NCI-H146 (cell line): ENCODE measurements at places on chromosomes 12 and 14.

DNA sequence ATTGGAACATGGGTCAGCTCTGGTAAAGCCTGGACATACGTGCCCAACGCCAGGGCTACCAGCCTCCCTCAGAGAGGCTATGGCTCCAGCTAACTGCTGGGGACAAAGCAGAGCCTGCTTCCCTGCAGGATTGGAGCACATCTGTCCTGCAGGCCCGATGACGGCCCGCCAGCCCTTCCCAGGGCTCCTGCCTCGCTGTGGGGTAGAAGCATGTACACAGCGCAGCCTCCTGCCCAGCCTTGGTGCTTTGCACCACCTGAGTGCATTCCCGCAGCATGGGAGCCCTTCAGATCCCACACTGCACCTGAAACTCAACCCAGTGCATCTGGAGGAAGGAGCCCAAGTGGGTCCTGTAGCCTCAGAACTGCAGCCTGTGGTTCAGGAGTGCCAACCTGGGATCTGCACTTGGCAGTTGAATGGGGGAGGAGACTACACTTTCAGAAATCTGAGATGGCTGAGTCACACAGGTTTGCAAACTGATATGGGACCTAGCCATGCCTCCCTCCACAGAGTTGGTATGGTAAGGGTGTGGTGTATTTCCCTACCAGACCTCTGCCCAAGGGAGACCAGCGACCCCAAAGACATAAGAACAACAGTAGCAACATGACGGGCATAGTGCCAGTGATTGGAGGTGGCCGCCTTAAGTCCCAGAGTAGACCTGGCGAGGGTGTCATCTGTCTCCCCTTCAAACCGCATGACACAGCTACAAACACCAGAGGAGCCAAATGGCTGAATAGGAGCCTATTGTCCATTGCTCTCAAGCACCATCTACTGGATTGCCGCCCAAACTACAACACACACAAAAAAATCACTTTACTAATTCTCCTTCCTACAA, 273.9 kb upstream of the MIS18BP1 start:
- DNase-seq, result peak; percentile 13

- peak; percentile 44 for DNase-seq
Observed at GRCh38 chr12:125773033-125773640, 707.9 kb downstream of the AACS start.

- DNase-seq, result no peak
Observed at GRCh38 chr12:40436564-40436963, 211.8 kb downstream of the LRRK2 start.

DNA sequence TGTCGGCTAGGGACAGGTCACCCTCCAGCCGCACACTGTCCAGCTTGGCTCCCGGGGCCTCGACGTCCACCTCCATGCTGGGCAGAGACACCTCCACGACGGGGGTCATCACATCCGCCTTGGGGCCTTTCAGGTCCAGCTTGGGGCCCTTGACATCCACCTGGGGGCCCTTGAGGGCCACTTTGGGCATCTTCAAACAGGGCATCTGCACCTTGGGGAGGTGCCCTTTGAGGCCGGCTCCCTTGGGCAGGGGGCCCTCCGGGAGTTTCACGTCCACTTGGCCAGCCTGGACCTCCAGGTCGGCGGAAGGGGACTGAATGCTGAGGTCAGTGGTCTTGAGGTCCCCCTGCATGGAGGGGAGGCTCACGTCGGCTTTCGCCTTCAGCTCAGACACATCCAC, 17.9 kb downstream of the PLD4 start:
- DNase-seq, result no peak

- no peak for DNase-seq
Observed at GRCh38 chr12:65602253-65602609, 222.1 kb upstream of the HMGA2 start.

DNA sequence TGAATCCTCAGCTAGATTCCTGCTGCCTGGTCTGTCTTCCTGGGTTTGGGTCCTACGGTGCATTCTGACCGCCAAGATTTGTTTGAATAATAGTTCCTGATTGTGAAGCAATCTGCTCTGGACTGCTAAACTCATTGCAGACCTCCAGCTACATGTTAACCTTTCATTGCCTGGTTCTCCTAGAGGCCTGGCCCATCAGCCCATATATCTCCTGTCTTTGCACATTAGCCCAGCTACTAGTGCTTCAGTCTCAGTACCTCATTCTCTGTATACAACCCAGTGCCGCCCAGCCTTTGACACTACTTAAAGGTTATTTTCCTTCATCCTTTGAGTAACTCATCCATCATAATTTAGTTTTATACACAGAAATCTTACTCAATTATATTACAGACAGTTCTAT, 65.6 kb upstream of the GRIP1 start:
- peak; percentile 17 for DNase-seq

DNA sequence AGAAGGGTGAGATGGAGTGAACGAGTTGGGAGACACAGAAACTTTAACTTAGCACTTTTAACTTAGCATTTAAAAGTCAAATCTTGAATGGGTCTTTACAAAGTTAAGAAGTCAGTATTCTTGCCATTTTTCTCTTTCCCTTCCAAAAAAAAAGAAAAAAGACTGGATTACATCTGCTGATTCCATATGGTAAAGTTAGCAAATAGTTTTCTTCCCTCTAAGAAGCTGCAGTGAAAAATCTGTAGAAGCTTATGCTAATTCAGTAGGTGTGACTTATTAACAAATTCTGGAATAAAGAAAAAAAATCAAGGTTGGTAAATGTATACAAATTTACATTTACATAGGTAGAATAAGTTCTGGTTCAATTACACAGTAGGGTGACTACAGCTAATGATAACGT, 50.9 kb downstream of the COCH start:
- DNase-seq, result no peak

DNA sequence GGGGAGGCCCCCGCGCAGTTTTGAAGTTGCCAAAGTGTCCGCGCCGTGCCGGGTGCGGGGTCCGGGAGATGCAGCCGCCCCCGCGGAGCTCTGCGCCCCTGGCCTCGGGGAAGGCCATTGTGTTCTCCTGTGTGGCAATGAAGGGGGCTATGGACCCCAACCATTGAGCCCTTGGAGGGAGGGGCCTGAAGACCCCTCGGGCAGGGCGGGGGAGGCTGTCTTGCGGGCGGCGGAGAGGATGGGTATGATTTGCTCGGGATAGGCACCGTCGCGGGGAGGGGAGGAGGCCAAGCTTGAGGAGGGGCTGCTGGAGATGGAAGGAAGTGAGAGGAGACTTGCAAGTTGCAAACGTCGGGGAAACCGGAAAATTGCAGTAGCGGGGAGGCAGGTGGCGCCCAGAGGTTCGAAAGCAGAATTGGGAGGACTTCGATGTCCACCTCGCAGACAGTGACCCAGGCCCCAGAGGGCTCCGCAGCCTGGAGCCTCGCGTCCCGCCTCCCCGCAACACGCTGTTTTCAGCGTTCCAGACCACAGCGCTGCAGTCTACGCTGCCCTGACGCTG, 25.4 kb downstream of the BCL11B start:
- no peak for DNase-seq

DNA sequence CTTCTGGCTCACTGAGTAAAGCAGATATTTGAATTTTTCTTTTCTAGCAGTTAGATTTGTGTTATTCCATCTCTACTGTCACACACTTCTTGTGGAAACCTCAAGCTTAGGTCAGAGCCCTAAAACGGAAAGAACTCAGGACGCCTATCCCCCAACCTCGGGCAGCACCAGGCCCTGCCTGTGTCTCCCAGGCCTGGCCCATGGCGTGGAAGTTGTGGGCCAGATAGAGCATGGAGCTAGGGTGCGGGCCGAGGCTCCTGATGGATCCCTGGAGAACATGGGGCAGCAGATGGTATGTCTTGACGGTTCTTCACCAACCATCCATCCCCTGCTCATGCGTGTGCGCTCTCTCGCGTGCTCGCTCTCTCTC, 20.6 kb downstream of the P2RX4 start:
- no peak for DNase-seq

DNA sequence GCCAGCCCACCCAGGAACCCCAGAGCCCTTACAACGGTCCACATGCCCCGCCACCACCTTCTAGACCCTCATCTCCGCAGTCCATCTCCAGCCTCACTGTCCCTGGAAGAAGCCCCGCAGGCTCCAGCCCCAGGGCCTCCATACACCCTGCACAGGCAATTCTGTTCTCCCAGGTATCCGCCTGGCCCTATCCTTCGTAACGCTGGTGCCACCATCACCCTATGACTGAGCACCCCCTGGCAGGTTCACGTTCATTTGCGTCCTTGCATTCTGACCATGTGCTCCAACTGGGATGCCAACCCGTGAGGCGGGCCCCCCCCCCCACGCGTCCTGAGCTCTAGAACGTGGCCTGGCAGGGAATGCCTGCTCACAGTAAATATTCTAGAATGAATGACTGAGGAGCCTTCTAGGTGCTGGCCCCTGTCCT, 675 bp upstream of the SCARB1 start:
- DNase-seq, result no peak

DNA sequence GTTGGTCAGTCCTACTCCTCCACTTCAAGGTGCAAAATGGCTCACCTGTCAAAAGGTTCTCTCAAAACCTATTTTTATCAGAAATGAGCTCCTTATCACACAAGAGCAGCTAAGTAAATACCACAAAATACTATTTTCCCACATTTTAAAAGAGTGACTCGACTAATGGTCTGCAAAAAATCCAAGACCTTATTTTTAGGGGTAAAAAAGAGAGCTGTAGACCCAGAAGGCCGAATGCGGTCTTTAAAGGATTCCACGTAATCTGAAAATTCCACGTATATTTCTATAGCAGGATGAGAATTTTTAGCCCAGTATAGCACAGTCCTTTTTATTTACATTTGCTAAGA, 3.8 kb downstream of the C14orf93 start:
- no peak for DNase-seq

DNA sequence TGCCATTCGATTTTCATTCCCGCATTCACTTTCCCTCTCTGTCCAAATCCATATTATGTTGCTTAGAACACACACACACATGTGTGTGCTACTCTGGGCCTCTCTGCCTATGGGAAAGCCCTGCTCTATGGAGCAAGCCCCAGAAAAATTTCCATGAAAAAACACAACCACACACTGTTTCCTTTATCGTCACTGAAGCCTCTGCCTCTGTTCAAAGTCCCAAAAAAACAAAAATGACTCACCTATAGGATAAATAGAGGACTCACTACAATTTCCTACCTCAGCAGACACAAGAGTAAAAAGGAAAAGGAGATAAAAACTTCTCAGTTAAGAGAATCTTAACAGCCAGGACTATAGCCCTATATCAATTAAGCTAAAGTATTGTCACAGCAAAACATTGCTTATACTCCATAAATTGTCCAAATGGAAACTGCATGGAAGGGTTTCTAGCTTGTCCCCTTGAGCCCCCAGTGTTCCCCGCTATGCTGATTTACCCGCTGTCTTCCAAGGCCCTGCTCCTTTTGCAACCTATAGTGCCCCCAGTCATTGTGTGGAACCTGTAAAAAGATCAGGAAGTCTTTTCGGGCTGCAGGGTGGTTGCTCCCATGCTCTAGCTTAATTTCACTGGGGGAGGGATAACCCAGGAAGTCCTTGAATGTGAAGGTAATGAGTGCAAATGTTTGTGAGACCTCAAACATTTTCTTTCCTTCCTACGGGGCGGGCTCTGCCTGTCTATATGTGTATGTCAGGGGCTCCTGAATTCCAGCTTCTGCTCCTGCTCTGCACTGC, 11.1 kb upstream of the PIP4K2C start:
- no peak for DNase-seq

GRCh38 chr14:34161351-34162082, 210.6 kb upstream of the EGLN3 start:
- no peak for DNase-seq

DNA sequence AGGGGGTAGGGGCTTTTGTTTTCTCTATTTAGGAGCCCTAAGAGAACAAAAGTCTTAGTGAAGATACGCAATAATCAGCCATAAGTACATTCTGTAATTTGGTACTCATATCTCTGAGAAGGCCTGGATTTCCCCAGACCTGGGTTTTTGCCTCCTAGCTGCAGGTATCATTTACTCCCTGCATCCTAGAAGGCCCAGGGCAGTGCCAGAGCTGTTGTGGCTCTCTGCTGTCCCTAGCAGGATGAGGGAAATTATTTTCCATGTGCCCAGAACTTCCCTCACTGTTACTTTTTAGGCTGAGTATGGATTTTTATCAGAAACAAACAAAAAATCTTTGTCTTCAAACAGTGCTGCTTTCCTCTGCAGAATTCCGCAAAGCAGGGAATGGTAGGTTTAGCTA, 192.5 kb upstream of the SYT1 start:
- DNase-seq, result no peak

DNA sequence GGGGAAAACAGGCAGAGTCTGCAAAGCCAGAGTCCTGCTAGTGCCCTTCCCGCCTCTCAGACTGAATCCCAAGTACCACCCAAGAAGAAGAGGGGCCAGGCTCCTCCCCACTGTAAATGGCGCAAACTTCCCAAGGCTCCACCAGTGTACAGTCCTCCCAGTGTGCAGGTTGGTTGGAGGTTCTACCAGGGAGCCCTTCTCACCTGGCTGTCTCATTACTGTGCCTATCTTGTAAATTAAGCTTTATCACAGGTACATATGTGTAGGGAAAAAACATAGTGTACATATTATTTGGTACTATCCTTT, 189.7 kb downstream of the FSCB start:
- DNase-seq, result peak; percentile 18

DNA sequence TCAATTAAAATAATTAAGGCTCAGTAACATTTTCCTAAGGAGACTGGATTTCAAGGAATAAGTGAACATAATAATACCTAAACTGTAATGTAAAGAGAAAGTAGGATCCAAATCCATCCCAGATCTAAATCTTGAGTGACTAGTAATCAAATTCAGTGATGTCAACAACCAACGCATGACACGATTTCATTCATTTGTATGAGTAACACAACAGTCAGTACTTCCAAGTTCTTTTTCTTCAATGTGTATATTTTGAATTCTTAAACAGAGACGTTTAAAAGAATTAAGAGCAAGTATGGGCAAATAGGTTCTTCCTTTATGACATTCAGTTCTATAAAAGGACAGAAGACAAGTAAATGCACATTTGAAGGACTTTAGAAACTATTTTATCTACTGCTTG, 104.3 kb upstream of the CNTN1 start:
- DNase-seq, result no peak

DNA sequence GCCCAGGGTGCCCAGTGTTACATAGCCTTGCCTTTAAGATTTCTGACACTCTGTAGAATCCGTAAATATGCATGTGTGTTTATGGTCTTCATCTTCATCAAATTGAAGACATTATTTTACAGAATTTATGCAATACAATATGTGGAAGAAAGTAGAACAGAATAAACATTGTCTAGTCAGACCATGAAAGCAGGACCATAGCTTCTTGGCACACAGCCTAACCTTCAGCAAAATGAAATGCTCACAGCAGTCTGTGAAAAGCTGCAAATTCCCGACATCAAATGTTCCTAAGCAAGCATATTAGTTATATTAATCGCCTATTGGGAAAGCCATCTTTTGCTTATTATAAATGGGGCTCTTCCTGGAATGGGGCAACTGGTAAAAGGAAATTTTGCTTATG, 111.3 kb upstream of the GARIN2 start:
- DNase-seq, result no peak

GRCh38 chr14:59424341-59425071, 40.7 kb downstream of the GPR135 start:
- DNase-seq, result no peak

GRCh38 chr12:95417372-95417771, 56.6 kb upstream of the METAP2 start:
- no peak for DNase-seq

- DNase-seq, result no peak
Observed at GRCh38 chr12:126443977-126444376, 1378.7 kb downstream of the AACS start.

GRCh38 chr12:11595080-11595479, 54.4 kb upstream of the ETV6 start:
- no peak for DNase-seq
